ENCODE measurements at places on chromosomes 16 and 17.

GRCh38 chr16:66888647-66889615, 8.6 kb downstream of the PDP2 start:
- DNase-seq, result no peak

DNA sequence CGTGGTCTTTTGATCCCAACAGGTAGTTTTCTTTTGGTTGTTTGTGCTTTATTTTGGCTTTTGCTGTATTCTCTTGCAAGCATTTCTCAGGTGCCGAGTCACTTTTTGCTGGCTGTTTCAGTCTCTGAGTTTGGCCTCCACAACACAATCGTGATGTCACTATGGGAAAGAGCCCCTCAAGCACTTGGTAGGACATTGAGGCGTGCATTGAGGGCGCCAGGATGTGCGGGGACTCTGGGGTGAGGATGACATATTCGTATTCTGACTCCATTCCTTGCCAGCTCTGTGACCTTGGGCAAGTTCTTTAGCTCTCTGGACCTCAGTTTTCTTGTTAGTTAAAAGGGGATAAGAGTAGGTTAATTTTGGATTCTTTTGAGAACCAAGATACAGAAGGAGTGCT, 13.0 kb downstream of the KSR1 start:
- DNase-seq, result no peak

DNA sequence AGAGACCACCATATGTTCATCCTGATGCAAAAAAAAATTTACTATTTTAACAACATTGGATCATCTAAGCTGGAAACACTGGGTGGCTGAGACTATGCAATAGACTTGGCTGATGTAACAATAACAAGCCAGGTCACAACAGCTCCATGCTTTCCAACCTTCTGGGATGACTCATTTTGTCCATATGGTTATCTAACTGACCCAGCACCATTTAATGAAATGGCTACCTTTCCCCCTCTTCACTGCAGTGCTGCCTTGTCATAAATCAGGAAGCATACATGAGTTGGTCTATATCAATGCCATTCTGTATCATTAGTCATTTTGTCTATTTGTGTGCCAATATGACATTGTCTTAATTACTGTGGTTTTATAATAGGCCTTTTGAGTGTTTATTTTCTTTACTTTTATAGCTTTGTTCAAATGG, 217.6 kb upstream of the KCNJ16 start:
- no peak for DNase-seq

DNA sequence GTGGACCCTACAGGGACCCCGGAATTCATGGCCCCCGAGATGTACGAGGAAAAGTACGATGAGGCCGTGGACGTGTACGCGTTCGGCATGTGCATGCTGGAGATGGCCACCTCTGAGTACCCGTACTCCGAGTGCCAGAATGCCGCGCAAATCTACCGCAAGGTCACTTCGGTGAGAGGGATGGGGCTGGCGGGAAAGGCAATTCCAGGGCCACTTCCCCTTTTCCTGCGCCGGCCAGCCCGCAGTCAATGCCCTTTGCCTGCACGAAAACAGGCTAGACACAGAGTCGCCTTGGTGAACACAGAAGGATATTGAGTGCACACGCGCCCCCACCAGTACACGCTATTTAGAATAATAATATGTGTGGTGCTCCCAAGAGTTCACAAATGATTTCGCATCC, 4.0 kb downstream of the WNK4 start:
- DNase-seq, result no peak

DNA sequence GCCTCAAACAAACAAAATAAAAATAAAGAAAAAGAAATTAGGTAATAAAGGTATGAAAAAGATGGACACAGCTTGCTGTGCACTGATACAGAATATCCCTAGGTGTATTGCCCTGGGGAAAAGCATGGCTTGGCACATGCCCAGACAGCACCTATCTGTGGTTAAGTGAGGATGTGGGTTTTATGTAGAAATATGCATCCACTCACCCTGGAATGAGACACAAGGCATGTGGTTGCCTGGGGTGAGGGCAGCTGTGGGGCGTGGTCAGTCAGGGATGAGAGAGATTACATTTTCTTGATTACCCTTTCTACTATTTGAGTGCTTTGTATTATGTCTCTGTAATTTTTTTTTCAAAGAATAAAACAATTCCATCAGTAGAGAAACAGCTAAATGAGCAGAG, 6.9 kb downstream of the PLLP start:
- peak; percentile 25 for DNase-seq

- no peak for DNase-seq
Measured at GRCh38 chr17:83137523-83137922, 58.1 kb downstream of the METRNL start.

DNA sequence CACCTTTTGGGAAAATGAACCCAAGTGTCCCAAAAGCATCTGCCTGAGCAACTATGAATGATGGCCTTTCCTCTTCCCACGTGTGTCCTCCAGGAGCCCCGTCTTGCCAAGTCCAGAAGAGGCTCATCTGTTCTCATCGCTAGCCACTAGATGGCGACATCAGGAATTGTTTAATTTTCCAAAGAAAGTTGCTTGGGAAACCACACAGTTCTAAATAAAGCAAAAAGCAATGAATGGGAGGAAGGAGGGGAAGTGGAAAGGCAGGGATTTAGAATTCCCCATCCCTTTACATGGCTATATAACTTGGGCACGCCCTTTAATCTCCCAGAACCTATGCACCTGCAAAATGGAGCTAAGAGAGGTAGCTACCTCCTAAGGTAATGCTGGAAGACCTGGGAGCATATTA, 9.0 kb upstream of the CDH5 start:
- peak; percentile 10 for DNase-seq

- no peak for DNase-seq
Measured at GRCh38 chr17:4665027-4665426, 23.5 kb upstream of the ALOX15 start.

DNA sequence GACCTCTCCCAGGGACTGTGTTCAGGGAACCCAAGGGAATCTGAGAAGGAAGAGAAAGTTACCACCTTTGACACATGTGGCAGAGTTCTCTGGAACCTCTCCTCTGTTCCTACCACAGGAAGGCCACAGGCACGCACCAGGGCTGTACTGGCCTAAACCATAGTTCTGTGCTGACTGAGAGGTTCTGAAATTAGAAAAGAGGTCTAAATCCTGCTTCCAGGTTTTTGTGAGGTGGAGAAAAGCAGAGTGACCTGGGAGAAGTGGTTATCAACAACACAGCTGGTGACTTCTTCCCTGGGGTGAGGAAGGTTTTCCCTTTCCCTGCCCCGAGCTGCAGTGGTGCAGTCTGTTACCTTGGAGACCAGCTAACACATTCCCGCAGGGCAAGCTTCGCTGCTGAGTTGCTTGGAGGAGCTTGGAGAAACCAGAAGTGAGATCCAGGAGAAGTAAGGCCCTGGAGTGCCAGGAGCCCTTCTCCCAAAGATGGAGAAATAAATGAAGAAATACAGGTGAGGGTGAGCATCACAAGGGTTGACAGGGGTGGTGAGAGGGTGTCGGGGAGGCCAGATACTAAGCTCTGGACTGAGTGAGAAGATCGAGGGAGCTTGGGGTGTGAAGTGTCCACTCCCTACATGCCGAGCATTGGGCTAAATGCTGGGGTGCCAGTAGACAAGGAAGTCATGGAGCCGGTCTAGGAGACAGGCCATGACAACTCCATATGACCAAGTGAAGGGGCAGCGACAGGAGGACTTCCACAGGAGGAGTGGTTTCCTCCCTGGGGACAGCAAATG, at the start of gene VWA3A:
Gene VWA3A, plus strand, starts transcription at position 399 of the 791 bp plus-strand sequence. Its CDS starts 97 bp downstream, at position 496.
- DNase-seq, result no peak

- no peak for DNase-seq
Measured at GRCh38 chr17:66915204-66915611, 49.3 kb upstream of the CACNG4 start.

GRCh38 chr17:52673791-52674190, 515.3 kb upstream of the CA10 start:
- no peak for DNase-seq

- no peak for DNase-seq
Measured at GRCh38 chr17:79581324-79581932, 29.4 kb downstream of the RBFOX3 start.

GRCh38 chr16:64754279-64754678, 367.6 kb downstream of the CDH11 start:
- no peak for DNase-seq

DNA sequence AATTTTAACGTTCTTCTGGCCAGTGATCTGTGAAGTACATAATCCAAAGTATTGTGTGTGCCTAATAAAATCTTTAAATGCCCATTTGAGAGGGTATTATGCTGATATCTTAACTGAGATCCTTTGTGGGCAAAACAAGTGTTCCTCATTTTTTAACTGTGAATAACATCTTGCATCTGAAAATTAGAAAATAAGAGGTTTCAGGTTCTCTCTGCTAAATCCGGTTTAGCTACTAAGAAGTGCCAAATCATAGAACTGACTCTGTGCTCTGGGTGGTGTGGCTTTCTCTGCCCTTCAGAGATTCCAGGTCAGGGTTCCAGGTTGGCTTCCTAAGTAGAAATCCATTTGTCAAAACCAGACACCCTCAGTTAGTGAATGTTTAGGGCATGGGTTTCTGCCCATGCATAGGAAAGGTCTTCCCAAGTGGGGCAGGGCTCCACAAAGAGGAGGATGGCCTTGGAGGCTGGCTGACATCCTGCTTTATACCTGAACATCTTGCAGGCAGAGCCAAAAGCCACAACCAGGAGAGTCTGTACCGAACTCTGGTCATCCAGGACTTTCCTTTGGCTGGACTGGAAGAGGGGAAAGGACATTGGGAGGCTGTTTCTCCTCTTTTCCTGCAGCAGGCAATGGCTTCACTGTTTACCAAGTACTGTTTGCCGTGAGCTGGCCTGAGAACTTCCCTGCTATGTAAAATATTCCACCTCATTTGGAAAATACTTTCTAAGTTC, 8.5 kb downstream of the ALDH3A2 start:
- no peak for DNase-seq

DNA sequence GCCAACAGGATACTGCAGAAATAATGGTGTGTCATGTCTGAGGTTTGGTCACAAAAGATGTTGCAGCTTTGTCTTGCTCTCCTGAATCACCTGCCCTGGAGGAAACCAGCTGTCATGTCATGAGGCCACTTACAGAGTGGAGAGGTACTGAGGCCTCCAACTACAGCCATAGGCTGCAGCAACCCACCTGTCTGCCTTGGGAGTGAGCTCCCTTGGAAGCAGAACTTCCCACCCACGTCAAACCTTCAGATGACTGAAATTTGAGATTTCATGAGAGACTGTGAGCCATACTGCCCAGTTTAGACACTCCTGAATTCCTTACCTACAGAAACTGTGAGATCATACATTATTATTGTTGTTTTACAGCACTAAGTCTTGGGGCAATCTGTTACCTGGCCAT, 475.9 kb downstream of the HS3ST3B1 start:
- DNase-seq, result no peak

DNA sequence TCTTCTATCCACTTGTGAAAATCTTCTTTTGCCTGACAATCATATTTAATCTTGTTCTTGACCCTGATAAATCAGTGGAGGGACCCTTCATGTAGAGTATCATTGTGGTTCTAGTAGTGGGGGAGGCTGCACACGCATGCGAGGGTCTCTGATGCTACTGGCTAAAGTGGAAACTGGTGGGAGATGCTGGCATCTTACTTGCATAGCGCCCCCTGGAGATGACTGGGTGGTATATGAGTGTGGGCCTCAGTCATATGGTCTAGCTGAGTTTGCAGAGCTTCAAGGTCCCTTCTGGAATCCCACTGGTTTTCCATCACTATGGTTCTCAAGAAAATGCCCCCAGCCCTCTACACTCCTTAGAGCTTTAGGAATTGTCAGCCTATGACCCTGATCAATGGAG, 236.4 kb upstream of the AXIN2 start:
- no peak for DNase-seq

- DNase-seq, result peak; percentile 80
Measured at GRCh38 chr17:29589524-29590410, at the start of gene GIT1. Gene GIT1, minus strand, starts transcription at chr17:29589648. Its CDS starts 270 bp downstream, at chr17:29589378.

GRCh38 chr16:56279132-56279531, 87.8 kb downstream of the GNAO1 start:
- DNase-seq, result peak; percentile 49

DNA sequence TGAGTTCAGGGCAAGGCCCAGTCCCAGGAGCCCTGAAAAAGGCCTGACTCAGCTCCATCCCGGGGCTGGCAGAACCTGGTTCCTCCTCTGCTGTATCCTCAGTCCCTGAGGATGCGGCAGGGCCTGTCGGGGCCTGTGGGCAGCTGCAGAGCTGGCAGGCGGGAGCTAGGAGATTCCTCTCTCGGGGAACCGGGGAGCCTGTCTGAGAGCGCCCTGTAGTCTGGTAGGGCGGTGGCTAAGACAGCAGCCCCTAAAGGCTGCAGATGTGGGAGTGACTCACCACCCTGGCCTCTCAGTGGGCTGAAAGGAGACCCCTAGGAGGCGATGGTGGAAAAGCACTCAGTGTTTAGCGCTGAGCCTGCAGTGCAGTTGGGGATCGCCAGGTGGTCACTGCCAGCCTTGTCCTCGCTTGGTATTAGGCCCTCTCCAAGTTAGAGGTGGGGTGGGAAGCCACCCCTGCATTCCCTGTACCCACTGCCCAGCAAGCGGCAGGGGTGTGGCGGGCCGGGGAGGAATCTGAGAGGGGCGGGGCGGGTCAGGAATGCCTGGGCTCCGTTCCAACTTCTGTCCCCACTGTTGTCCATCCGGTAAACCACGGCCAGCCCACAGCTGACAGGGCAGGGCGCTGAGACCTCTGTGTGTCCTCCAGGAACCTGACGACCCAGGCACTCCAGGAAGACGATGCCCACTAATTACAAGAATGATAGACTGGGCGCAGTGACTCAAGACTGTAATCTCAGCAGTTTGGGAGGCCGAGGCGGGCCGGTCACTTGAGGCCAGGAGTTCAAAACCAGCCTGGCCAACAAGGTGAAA, 29.5 kb upstream of the CDH1 start:
- DNase-seq, result no peak

DNA sequence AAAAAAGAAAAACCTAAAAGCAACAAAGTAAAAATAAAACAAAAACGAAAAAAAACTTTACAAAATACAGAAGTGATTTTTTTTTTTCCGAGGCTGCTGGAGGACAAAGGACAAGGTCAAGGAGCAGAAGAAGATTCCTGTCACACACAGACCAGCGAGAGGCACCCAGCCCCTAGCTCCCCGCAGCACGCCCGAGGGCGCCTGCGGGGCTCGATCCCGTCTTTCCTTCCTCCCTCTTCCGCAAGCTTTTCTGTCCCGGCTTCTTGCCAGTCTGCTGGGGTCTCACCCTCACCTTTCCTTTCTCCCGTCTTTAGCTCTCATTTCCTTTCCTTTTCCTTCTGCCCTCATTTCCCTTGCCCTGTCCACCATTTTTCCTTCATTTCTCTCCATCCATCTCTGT, 66.1 kb upstream of the DNAH17 start:
- DNase-seq, result no peak

DNA sequence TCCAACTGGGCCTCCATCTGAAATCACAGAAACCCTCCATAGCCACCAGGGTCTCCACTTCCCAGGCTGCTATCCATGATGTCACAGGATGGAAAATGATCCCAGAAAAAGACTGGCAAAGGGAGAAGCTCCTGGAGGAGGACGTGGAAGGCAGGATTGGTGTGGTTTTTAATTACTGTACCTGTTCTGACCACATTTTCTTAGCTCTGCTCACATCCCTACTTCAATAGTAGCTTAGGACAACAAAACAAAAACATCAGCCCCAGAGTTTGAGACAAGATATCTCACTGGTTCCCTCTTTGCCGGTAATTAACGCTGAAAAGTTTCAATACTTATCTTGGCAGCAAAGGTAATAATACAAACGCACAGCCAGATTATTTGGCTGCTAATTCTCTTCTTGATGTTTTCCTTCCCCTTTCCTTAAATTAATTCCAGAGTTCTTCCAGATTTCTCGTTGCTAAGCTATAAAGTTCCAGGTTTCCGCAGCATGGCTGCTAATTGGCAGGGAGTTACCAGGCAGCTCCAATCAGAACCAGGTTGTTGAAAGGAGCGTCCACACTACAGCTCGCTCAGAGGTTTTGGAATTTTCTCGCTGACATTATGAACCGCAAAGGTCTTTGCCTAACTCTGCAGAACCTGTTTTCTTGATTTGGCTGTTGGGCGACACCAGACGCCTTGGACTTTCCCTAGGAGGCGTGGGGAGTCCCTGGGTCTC, 263.4 kb downstream of the MRTFB start:
- DNase-seq, result no peak
